ENCODE measurements at places on chromosomes 2 and 18.

GRCh38 chr2:232170396-232170795, 208.2 kb upstream of the ALPP start:
- no peak for DNase-seq

- no peak for DNase-seq
Observed at GRCh38 chr2:210162466-210163124, 8.6 kb downstream of the KANSL1L start.

DNA sequence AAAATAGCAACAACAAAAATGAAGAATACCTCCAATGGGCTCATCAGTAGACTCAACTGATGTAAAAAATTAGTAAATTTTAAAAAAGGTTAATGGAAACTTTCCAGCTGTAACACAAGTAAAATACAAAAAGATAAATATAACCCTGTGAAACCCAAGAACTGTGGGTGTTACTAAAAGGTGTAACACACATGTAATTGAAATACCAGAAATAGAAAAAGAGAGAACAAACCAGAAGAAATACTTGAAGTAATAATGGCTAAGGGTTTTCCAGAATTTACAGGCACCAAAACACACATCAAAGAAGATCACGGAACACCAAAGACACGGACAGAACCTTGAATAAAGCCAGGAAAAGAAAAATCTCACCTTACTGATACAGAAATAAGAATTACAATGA, 590.6 kb upstream of the RAB6C start:
- no peak for DNase-seq

DNA sequence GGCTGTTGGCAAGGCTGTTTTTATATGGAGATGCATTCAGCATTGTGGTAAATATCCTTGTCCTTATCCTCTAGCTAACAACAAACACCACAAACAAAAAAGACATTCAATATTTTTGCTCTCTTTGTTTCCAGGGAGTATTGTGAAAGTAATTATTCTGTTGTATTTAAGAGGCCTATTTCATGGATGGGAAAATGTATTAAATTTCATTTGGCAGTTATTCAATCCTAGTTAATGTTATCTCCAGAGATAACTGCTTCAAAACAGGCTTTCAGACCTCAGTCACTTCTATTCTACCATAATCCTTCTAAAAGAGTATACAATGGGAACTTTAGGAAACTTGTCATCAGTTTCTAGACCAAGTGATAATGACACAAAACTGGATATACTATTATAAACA, 280.5 kb upstream of the CCDC68 start:
- no peak for DNase-seq

DNA sequence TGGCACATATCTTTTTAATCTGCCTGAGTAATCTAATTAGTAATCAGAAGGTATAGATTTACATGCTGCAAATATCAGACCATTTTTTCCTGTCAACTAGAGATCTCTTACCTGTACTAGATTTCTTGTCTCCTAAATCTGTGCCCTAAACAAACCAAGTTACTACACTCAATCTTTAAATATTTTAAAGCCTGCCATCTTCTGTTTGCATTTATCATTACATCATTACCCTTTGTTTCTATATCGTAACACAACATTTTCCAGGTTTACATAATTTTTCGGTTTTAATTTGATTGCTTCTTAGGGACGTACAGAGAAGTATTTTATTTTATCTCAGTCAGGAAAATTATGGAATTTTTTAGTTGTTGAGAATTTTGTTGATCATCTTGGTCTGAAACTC, 25.7 kb downstream of the PSMA8 start:
- no peak for DNase-seq

DNA sequence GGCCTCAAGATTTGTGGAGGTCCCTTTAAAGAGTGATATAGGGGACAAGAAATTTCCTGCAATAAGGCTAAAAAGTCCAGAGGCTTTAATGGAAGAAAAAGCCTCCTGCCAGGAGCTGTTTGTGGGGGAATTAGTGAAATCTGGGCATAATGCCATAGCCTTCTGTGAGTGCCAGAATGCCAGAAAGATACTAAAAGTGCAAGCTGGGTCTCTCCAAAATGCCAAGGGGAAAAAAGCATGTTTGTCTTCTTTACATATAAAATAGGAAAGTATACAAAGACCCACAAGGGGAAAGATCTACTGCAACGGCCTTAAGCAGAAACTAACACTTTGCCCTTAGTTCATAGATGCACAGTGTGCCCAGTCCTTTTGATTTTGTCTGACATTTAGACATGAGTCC, 647.7 kb upstream of the ZNF804A start:
- DNase-seq = no peak

GRCh38 chr2:219285894-219286425, 6.8 kb downstream of the DNAJB2 start:
- no peak for DNase-seq

- DNase-seq = no peak
Observed at GRCh38 chr18:25360301-25360899, 8.4 kb upstream of the ZNF521 start.

GRCh38 chr18:62396381-62396780, 71.3 kb downstream of the TNFRSF11A start:
- no peak for DNase-seq

DNA sequence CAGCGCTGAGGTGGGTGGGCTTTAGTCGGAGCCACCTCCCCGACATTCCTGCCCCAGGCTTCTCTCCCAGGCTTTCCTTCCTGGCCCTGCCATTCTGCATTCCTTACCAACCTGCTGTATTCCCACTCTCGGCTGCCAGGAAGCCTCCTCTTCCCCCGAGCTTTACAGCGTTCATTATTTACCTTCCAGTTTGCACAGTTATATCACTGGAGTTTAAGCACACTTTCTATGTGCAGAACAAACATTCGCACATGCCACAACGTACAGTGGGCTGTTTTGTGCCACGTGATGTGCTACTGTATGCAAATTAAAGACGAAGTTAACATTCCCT, 246.3 kb downstream of the SOX11 start:
- no peak for DNase-seq

DNA sequence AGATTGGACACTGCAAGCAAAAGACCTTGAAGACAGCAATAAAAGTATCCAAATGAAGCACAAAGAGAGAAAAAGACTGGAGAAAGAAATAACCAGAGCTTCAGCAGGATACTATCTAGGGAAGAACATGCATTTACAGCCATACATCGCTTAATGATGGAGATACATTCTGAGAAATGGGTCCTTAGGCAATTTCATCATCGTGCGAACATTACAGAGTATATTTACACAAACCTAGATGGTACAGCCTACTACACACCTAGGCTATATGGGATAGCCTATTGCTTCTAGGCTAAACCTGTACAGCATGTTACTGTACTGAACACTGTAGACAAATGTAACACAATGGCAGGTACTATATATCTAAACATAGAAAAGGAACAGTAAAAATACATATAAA, 11.9 kb downstream of the OLA1 start:
- DNase-seq = no peak

- DNase-seq = no peak
Observed at GRCh38 chr2:194015751-194016150, 1641.3 kb upstream of the SLC39A10 start.

GRCh38 chr2:235229236-235229635, 264.6 kb upstream of the AGAP1 start:
- no peak for DNase-seq

- no peak for DNase-seq
Observed at GRCh38 chr2:173223871-173224270, 130.8 kb upstream of the CDCA7 start.

- no peak for DNase-seq
Observed at GRCh38 chr18:31500051-31500688, 2.2 kb downstream of the DSG2 start.

DNA sequence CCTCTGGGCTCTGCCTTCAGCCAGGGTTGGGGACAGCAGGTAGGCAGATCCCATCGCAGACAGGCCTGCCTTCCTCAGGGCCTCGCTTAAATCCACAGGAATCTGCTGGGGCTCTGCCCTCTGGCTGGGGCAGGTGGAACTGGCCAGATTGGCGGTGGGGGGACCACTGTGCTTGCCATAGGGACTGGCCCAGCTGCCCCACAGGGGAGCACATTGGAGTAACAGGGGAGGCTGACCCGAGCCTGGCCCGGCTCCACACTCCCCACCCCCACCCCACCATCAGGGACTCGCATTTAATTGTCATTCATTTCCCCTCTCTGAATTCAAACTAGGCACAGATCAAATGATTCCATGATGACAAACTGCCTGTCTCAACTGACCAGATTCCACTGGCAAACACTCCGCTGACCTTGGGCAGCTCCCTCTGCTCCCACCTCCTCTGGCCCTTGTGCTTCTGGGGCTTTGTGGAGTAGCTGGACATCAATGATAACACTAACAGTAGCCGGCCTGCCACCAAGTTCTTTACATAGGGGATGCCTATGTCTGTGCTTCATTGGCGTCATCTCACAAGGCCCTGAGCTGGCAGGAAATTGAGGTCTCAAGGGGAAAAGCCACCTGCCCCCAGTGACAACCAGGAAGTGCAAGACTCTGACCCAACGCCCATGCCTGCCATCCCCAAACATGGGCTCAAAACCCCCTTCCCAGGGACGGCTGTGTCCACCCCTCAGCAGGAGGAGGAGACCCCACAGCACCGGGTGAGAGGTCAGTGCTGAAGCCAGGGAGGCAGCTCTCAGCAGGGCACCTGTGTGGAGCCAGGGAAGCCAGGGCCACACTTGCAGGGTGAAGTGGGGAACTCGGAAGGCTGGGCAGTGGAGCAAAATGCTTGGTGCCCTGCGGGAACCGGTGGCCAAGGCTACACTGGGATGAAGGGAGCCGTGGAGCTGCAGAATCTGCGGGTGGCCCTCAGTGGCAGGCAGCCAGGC, 2.1 kb upstream of the B3GNT7 start:
- no peak for DNase-seq

DNA sequence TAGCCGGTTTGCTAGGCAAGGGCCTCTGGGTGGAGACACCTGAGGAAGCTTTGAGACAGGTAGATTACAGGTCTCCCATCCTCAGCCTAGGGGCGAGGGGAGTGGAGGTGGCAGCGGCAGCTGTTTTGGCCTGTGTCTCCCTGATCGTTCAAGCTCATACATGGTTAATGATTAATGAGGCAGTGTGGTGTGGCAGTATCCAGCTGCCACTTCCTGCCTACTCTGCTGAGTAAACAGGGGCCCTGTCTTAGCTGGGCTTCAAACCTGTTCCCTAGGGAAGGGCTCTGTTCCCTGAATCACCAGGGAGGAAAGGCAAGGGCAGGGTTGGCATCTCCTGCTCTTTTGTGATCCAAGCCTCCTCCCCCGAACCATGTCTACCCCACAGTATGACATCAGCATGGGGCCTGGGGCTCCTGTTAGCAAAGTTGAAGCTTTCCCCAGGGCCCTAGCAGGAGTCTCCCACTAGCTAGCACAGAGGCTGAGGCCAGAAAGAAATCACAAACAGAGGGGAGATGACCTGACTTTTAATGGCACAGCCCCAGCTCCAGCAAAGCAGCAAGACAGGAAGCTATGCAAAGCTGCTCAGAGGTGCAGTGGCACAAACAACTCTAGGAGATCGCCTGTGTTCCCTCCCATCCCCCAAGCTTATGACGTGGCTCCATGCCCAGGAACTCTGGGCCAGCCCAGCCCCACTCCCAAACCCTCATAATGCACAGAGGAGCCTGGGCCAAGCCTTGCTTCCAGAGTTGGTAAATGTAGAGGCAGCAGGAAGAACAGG, 3.7 kb upstream of the TUBA4B start:
- DNase-seq = no peak

DNA sequence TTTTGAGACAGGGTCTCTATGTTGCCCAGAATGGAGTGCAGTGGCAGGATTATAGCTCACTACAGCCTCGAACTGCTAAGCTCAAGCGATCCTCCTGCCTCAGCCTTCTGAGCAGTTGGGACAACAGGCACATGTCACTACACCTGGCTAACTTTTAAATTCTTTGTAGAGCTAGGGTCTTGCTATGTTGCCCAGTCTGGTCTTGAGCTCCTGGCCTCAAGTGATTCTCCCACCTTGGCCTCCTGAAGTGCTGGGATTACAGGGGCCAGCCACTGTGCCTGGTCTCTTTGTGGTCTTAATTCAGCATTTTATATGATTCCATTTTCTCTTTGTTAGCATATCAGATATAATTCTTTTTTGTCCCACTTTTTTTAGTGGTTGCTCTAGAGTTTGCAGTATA, 34.1 kb downstream of the CEP192 start:
- DNase-seq = no peak

DNA sequence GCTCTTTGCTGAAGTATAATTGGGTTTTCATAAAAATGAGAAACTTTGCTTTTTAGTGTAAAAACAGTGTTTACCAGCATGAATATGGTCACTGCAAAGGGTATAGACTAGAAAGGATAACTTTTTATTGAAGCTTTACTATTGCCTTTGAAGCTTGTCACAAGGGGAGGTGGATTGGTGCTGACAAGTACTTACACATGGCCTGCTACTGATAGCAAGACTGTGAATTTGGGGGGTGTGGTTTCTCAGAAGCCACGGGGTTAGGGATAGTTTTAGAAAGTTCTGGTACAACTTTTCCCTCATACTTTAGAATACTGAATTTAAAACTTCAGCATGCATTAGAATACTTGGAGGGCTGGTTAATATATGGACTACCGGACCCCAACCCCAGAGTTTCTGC, 294.1 kb downstream of the SOCS6 start:
- DNase-seq = no peak

GRCh38 chr2:234272069-234272850, 221.8 kb downstream of the SPP2 start:
- no peak for DNase-seq

DNA sequence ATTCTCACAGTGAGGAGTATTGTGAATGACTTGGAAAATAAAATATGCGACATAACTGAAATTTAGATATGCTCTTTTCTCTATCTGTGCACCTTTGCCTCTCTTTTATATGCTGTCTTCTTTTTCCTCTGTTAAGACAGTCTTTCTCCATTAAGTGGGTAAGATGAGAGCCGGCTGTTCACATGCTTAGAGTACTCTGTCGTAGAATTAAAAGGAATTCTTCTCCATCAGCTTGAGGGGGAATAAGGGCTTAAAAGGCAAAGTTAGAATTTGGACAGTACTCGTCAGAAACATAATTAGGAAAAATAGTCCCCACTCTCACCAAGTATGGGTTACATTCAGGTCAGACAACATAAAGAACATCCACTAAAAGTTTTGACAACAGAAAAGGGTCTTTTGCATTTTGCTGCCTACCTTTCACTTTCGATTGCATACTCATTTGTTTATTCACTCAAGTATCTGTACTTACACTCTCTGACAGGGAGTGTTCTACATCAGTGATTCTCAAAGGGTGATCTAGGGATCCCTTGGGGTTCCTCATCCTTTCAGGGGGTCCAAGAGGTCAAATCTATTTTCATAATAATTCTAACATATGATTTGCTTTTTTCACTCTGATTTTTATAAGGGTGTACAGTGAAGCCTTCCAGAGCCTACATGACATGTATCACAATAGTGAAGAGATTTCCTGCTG, 48.0 kb downstream of the ARHGAP15 start:
- DNase-seq = no peak

GRCh38 chr2:111106706-111107105, 14.0 kb upstream of the BCL2L11 start:
- DNase-seq = no peak

- DNase-seq = no peak
Observed at GRCh38 chr2:195473862-195474261, 183.2 kb upstream of the SLC39A10 start.

- no peak for DNase-seq
Observed at GRCh38 chr2:238236571-238236970, 3.3 kb downstream of the HES6 start.

Data from stimulated activated CD4-positive, alpha-beta T cell treated with anti-CD3 and anti-CD28 coated beads, TNF-alpha, amount 100 ng/mL, for 1 hour (primary cell).